SHP77 treated with DMSO at 0.1 percent for 48 hours (cell line): ENCODE measurements at places on chromosomes 4 and X.
A peak's percentile ranks its signal among the peaks of the same experiment; 100 is the strongest.

GRCh38 chrX:137916090-137916746 is 350.3 kb downstream of the ZIC3 start:
- peak; percentile 59 for DNase-seq

DNA sequence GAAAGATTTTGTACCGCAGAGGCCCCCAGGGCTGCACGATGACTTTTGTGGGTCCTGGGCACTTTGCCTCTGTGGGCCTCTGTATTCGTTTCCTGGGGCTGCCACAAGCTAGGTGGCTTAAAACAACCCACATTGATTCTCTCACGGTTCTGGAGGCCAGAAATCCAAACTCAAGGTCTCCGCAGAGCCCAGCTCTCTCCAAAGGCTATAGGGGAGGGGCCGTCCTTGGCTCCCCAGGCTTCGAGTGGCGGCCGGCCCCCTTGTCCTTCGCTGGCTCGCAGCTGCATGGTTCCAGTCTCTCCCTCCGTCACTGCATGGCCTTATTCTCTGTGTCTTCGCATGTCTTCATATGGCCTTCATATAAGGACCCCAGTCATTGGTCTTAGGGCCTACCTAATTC is 241.2 kb downstream of the EVC2 start:
- DNase-seq = no peak

DNA sequence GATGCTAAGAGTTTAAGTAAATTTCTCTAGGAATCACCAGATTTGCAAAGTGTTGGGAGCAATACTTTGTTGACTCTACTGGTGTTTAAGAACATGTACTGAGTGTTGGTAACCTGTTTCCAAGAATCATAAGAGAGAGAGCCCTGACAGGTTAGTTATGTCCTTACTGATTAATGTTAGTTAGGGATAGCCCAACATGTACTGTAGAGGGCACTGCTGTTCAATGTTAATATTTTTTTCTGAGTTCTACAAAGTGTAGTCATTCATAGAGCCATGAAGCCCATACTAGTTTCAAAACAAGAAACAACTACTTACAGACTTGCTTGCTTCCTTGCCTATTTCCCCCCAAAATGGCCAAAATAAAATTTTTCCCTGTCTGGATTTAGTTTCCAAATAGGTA is 11.9 kb downstream of the TMPRSS11D start:
- peak; percentile 11 for DNase-seq

- no peak for DNase-seq
Measured at GRCh38 chrX:112636951-112637581, 42.7 kb downstream of the LHFPL1 start.

GRCh38 chr4:135966936-135967335 is 1565.4 kb downstream of the PCDH18 start:
- DNase-seq = no peak

GRCh38 chr4:39637586-39638353 is 895 bp downstream of the SMIM14 start:
- no peak for DNase-seq

- DNase-seq = no peak
Measured at GRCh38 chrX:112645774-112646173, 34.0 kb downstream of the LHFPL1 start.

DNA sequence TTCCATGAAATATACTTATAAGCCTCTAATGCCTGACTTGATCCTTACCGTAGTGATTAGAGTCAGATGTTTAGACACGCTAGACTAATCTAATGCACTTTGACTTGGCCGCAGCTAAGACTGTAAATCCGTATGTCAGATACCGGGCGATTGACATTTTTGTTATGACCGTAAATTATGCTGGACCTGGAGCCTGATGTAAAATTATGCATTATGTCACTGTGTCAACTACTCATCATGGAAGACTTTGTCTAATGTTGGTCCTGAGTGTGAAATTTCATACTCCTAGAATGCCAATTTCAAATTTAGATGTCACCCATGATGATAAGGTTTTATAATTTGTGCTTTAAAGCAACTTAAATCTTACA is 123.6 kb upstream of the LIMCH1 start:
- no peak for DNase-seq

- no peak for DNase-seq
Measured at GRCh38 chrX:122788216-122788615, 395.9 kb upstream of the GRIA3 start.

DNA sequence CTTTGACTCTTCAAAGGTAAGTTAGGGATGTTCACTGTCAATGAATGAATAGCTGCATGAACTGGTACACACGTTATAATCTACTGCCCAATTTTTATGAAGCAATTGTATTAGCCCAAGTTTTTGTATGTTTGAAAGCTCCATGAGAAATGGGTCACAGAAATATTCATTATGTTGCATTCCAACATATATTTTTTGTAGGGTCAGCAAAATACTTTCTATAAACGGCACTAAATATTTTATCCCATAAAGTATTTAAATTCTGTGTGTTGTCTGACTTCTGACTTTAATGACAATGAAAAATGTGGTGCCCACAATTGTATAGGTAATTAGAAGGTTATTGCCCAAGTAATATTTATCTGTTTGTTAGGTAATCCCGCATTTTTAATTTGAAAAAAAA is 466.0 kb downstream of the FAT4 start:
- no peak for DNase-seq

DNA sequence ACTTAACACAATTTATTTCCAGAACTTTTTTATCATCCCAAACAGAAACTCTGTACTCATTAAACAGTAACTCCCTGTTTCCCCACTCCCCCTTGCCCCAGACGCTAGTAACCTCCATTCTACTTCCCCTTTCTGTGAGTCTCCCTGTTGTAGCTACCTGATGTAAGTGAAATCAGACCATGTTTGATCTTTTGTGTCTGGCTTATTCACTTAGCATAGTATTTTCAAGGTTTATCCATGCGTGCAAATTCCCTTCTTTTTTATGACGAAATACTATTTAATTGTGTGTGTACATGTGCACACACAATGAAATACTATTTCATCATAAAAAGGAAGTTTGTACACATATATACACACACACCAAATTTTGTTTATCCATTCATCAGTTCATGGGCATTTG is 5.2 kb downstream of the PKD2 start:
- DNase-seq = no peak

DNA sequence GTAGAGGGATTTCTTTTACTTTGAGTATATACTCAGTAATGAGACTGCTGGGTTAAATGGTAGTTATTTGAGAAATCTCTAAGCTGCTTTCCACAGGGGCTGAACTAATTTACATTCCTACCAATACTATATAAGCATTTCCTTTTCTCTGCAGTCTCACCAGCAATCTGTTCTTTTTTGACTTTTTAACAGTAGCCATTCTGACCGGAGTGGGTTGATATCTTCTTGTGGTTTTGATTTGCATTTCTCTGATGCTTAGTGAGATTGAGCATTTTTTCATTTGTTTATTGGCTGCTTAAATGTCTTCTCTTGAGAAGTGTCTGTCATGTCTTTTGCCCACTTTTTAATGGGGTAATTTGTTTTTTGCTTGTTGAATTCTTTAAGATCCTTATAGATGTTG is 43.3 kb downstream of the SPCS3 start:
- DNase-seq = no peak

DNA sequence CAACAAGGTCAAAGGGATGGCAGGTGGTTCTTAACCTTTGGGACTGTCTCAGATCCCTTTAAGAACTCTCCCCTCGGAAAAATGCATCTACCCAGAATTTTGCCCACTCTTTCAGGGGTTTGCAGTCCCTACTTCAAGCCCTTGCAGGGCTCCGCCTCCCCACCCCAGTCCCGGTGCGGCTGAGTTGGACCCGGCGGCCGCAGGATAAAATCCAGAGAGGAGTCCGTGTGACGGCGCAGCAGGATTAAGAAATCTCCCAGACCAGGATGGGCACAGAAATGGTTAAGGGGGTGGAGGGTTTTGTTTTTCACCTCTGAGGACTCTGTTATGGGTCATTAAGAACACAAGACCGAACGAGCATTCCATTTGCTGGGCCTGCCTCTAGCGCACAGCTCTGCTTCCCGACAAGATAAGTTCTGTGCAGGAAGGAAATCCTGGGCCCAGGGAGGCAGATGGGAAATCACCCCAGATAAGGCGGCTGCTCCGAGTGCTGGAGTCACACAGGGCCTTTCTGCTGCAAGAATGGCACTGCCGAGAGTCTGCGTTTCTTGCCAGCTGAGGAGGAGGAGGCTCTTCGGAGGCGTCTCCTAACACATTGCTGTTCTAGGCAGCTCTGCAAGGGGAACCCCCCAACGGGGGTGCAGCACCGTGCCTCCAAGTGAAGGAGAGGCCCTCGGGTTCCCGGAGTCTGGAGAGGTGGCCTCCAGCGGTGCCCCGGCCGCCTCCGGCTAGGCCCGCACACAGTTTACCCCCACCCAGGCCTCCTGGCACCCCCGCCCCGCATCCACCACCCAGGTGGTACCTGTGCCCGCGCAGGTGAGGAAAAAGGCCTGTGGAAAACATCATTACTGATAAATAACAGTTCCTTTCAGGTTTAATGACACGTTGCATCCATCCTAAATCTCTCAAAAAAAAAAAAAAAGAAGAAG is 277.6 kb downstream of the BCOR start:
- no peak for DNase-seq

GRCh38 chr4:73870768-73871167 is 1.6 kb downstream of the CXCL1 start:
- no peak for DNase-seq

DNA sequence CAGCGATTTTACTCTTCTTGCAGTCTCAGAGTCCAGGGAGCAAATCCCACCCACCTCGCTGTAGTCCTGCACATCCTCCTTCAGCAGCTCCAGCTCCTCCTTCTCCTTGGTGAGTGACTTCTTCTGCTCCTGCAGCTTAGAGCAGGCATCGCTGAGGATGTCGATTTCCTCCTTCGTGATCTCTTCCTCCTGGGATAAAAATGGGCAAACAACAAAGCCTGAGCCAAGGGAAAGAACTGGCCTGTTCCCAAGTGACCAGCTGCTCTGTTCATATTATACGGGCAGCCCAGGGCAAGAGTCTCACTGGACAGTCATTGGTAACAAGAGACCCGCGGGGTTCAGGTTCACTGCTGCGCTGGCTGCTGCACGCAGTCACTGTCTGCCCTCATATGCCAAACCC is 26.2 kb downstream of the FGFR3 start:
- DNase-seq = no peak

DNA sequence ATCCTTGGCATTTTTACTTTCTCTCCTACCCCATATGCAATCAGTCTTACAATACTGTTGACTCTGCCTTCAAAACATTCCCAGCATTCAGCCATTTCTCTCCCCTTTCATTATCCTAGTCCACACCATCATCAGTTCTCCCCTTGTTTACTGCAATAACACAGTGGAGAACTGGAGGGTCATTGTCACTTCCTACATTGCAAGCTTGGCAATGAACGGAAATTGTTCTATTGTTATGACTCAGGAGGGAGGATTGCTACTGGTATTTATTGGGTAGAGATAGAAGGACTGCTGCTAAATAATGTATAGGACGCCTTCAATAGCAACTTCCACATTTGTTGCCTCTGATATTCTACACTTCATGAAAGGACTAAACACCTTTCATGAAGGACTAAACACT is 231.8 kb downstream of the BANK1 start:
- DNase-seq = no peak

DNA sequence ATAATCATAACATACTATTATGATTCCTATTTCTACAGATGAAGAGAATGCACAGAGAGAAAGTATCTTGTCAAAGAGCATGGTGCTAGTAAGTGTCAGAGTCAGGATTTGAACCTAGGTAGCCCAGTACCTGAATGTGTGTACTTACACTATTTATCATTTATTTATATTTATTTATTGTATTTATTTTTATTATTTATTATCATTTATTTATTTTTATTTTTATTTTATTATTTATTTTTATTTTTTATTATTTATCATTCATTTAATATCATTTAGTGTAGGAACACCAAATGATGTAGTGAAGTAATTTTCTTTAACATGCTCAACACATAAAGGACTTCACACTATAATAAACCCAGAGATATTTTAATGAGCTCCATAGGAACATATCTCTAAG is 209.4 kb upstream of the ZFP42 start:
- no peak for DNase-seq

GRCh38 chr4:185796176-185796575 is 15.8 kb downstream of the SORBS2 start:
- no peak for DNase-seq
